Esophagus squamous epithelium (tissue), 5 donors: ENCODE measurements at places on chromosomes 4 and X. TPM values are rescaled to one million over a fixed set of nuclear protein-coding genes. Genes with fewer than 3 reads are reported as not detected.

GRCh38 chrX:37824491-37825214 lies 22.7 kb downstream of the DYNLT3 start:
- no peak for DNase-seq

GRCh38 chrX:45352611-45353010 lies 151.9 kb upstream of the DIPK2B start:
- DNase-seq = no peak

- no peak for DNase-seq
These were observed 53.5 kb downstream of the PLAC1 start for GRCh38 chrX:134604701-134605311.

- DNase-seq = no peak
These were observed 20.9 kb downstream of the TBC1D9 start for GRCh38 chr4:140735317-140735716.

- DNase-seq = no peak
These were observed 15.8 kb downstream of the ZCCHC12 start for GRCh38 chrX:118839334-118839958.

- no peak for DNase-seq
These were observed 112.0 kb downstream of the SHROOM3 start for GRCh38 chr4:76546759-76547742.

DNA sequence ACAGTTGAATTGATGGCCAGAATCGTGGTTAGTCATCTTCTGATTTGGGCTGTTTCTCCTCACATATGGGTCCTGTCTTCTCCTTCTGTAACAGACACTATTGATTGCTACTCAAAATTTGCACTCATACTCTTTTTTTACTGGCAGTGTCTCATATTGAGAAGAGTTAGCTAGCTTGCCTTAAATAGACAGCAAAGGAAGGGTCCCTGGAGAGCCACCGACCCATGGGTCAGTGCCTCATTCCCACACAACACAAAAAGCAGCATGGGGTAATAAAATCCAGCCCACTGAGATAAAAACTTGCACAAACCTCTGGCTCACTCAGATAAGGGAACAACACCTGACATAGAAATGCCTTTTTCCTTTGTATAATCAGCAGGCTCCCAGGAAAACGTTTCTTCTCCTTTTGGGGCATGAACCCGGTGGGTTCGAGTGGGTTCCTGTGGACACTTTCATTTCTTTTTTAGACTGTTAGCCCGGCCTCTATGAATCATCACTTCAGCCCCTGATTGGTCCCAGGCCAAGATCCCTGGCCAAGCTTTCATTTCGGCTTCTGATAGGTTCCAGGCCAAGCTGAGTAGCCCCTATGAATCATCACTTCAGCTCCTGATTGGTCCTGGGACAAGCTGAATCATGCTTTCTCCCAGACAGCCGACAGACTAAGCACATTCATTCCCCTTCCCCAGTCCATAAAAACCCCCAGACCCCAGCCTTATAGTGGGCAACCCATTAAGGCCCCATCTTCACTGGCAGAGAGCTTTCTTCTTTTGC lies 408.1 kb downstream of the DCAF12L2 start:
- no peak for DNase-seq

GRCh38 chr4:35643661-35644060 lies 600.7 kb downstream of the ARAP2 start:
- no peak for DNase-seq

- DNase-seq = peak; percentile 0
These were observed 211.1 kb downstream of the GUCY2F start for GRCh38 chrX:109270580-109271484.

- no peak for DNase-seq
These were observed 28.6 kb downstream of the AFAP1 start for GRCh38 chr4:7910952-7911578.

SPANXB1 gene
- not detected for total RNA-seq

- DNase-seq = no peak
These were observed 16.2 kb upstream of the GNRHR start for GRCh38 chr4:67770422-67770821.

- no peak for DNase-seq
These were observed 130.0 kb downstream of the ZAR1 start for GRCh38 chr4:48620093-48620492.

GATA1 gene
- total RNA-seq = not detected

- no peak for DNase-seq
These were observed 118.9 kb upstream of the SLC34A2 start for GRCh38 chr4:25536564-25537320.

DNA sequence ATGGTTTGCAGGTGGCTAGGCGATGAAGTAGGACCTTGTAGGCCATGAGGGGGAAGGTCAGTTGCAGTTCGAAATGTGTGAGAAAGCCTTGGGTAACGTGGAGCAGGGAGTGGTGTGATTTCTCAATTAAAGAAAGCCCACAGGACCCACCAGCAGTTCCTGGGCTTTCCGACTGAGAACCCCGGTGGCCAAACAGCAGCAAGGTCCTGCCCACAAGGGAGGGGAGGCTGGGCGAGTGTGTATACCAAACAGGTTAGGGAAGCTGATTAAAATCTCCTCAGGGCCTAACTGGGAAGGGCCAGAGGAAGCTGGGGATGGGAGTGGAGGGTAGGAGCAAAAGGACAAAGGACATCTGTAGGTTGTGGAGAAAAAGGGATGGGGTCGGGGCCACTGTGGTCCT lies 2.4 kb downstream of the ATP6AP1 start:
- DNase-seq = no peak

UGT8 gene
- 2.1 TPM for total RNA-seq

- no peak for DNase-seq
These were observed at the start of gene SLC16A2 for GRCh38 chrX:74421036-74421739. SLC16A2 (plus strand) TSS chrX:74421493; CDS start chrX:74421638, 145 bp downstream.
